ENCODE measurements at places on chromosomes 12 and 14. TPM values are rescaled to one million over a fixed set of nuclear protein-coding genes. Genes with fewer than 3 reads are reported as not detected.

DNA sequence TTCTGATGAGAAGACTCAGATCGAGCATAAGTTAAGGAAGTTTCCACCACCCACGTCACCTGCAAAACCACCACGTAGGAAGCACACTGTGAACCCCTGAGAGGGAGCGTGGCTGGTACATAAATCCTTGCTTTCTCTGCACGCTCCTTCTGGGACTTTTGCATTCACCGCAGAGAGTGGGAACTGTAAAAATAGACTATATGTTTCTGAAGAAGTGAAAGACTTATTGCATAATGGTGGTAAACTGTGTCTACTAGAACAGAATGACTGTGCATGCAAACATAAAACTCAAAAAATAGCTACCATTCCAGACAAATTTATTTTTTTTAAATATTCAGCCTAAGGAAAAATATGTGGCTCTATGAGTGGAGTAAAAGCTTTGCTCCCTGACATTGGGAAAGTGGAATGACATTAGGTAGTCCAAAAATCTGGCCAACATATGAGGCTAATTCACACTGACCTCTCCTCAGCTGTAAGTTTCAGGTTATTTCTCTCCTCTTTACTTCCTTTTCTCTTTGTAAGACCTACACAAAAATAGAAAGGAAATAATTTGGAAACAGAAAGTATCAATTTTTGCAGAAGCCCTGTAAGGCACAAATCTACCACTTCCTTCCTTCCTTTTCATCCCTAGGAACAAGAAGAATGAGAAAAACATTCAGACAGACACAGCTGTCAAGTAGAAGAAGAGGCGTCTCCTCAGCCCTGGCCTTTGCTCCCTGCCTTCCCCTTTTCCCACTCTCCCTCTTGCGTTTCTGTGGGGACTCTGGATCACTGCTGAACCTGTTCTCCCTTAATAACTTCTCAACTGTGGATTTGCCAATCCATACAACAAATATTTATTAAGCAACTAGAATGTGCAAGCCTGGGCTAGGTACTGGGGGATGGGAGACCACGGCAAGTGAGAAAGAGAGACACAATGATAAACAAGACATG, 264.3 kb upstream of the FOXN3 start:
- no peak for DNase-seq
- no peak overlapping the region for H3K4me3 ChIP-seq
- peaks cover 17% of the 10 kb centered on the region for H3K4me1 ChIP-seq
- H3K27ac ChIP-seq = no peak overlapping the region

GRCh38 chr14:35695647-35696046, 113.4 kb downstream of the RALGAPA1 start:
- no peaks in the 10 kb centered on the region for H3K36me3 ChIP-seq
- no peak overlapping the region for H3K27ac ChIP-seq
- H3K4me1 ChIP-seq = no peaks in the 10 kb centered on the region
- no peak overlapping the region for H3K4me3 ChIP-seq

DNA sequence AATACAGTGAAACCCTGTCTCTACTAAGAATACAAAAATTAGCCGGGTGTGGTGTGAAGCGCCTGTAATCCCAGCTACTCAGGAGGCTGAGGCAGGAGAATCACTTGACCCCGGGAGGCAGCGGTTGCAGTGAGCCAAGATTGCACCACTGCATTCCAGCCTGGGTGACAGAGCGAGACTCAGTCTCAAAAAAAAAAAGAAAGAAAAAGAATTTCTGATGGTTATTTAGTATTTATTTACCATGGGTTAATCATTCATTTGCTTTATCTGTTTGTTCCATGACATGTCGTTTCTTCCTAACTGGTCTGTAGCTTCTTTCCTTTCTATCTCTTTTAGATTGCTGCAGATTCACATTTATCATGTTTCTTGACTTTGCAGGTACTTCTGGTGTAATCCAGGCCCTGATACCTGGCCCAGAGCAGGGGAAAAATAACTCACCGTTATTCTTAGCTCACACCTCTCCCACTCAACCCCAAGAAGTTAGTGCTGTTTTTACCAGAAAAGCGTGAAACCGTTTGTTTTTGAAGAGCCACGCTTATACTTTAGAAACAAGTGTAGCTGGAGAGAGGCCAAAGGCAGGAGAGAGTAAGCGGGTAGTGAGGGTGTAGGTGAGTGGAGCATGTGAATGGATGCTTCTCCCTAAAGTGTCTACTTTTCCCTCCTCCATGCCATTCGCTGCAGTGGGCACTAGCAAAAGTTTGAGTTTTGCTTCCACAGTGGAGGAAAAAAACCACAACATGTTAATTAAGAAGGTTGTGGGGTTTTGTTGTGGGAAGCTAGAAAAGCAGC, 45.4 kb downstream of the SRGAP1 start:
- H3K36me3 ChIP-seq = no peaks in the 10 kb centered on the region
- peak; percentile 48 for DNase-seq
- H3K27ac ChIP-seq = peak overlapping the region; percentile 95
- H3K4me3 ChIP-seq = no peak overlapping the region

The CACNA1C gene
- 1.0 TPM for total RNA-seq

Data from right lobe of liver (tissue), 6 donors.